T-helper 17 cell (primary cell): ENCODE measurements at places on chromosomes 1 and 21.

GRCh38 chr1:196056966-196057365 is 551.3 kb downstream of the KCNT2 start:
- H3K4me3 ChIP-seq: no peak overlapping the region
- H3K36me3 ChIP-seq: no peaks in the 10 kb centered on the region
- H3K4me1 ChIP-seq: no peaks in the 10 kb centered on the region
- no peak overlapping the region for H3K27ac ChIP-seq

- H3K27ac ChIP-seq: no peak overlapping the region
- H3K27me3 ChIP-seq: peaks cover 80% of the 10 kb centered on the region
- peaks cover 3% of the 10 kb centered on the region for H3K4me1 ChIP-seq
- no peak for DNase-seq
- H3K4me3 ChIP-seq: no peak overlapping the region
- H3K36me3 ChIP-seq: peaks cover 3% of the 10 kb centered on the region
Measured at GRCh38 chr1:203465948-203466347, 9.7 kb upstream of the PRELP start.

GRCh38 chr1:43754892-43755291 is 47.6 kb downstream of the ST3GAL3 start:
- no peak overlapping the region for H3K27ac ChIP-seq
- no peak for DNase-seq
- no peak overlapping the region for H3K4me3 ChIP-seq
- no peaks in the 10 kb centered on the region for H3K36me3 ChIP-seq
- H3K4me1 ChIP-seq: peaks cover 2% of the 10 kb centered on the region

DNA sequence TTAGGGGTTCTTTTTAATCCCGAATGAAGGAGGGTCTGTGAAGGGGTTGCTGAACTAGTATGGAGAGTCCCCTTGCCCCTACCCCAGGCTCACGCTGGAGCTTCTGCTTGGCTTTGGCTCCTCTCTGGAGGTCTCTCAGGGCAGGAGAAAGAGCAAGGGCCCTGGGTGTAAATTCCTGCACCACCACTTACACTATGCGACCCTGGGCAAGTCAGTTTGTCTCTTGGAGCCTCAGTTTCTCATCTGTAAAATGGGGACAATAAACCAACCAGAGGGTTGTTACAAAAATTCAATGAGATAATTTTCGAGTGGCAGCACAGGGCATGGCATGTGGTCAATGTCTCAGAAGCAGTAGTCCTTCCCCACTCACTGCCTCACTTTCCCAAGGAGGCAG is 11.4 kb downstream of the FOXO6 start:
- peaks cover 2% of the 10 kb centered on the region for H3K4me1 ChIP-seq
- H3K27me3 ChIP-seq: peaks cover 78% of the 10 kb centered on the region
- DNase-seq: no peak
- H3K27ac ChIP-seq: no peak overlapping the region
- no peak overlapping the region for H3K4me3 ChIP-seq

- peaks cover 15% of the 10 kb centered on the region for H3K27me3 ChIP-seq
- no peak overlapping the region for H3K27ac ChIP-seq
- H3K4me1 ChIP-seq: peaks cover 4% of the 10 kb centered on the region
- H3K36me3 ChIP-seq: peaks cover 3% of the 10 kb centered on the region
- no peak overlapping the region for H3K4me3 ChIP-seq
Measured at GRCh38 chr1:178643349-178643748, 81.7 kb upstream of the RALGPS2 start.

DNA sequence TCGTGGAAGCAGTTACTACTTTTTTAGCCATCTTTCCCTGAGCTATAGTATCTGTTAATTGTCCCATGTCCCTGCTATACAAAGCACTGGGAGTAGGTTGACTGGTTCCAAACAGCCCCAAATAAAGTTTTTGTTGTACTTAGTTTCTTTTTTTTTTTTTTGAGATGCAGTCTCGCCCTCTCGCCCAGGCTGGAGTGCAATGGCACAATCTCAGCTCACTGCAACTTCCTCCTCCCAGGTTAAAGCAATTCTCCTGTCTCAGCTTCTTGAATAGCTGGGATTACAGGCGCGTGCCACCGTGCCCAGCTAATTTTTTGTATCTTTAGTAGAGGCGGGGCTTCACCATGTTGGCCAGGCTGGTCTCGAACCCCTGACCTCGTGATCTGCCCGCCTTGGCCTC is 3.3 kb downstream of the NCSTN start:
- peaks cover 10% of the 10 kb centered on the region for H3K36me3 ChIP-seq
- no peaks in the 10 kb centered on the region for H3K27me3 ChIP-seq
- H3K27ac ChIP-seq: peak overlapping the region; percentile 53
- no peak for DNase-seq
- H3K4me3 ChIP-seq: no peak overlapping the region
- peaks cover 27% of the 10 kb centered on the region for H3K4me1 ChIP-seq

GRCh38 chr1:85583611-85584263 is 3.2 kb downstream of the CCN1 start:
- H3K4me1 ChIP-seq: peaks cover 8% of the 10 kb centered on the region
- no peak overlapping the region for H3K4me3 ChIP-seq
- peaks cover 7% of the 10 kb centered on the region for H3K36me3 ChIP-seq
- H3K27me3 ChIP-seq: peaks cover 40% of the 10 kb centered on the region
- DNase-seq: no peak

GRCh38 chr1:172179918-172180317 is 240.6 kb upstream of the C1orf105 start:
- no peaks in the 10 kb centered on the region for H3K27me3 ChIP-seq
- H3K4me3 ChIP-seq: no peak overlapping the region
- DNase-seq: no peak
- peaks cover 26% of the 10 kb centered on the region for H3K4me1 ChIP-seq

GRCh38 chr1:85189120-85189519 is 11.7 kb downstream of the SYDE2 start:
- DNase-seq: no peak
- H3K4me1 ChIP-seq: peaks cover 5% of the 10 kb centered on the region
- no peaks in the 10 kb centered on the region for H3K27me3 ChIP-seq
- peaks cover 2% of the 10 kb centered on the region for H3K36me3 ChIP-seq
- H3K4me3 ChIP-seq: no peak overlapping the region

GRCh38 chr1:167110586-167110985 is 16.7 kb downstream of the STYXL2 start:
- peaks cover 14% of the 10 kb centered on the region for H3K27me3 ChIP-seq
- no peak overlapping the region for H3K27ac ChIP-seq
- H3K4me1 ChIP-seq: peaks cover 14% of the 10 kb centered on the region
- H3K36me3 ChIP-seq: no peaks in the 10 kb centered on the region
